Memory B cell (primary cell): ENCODE measurements at places on chromosomes 1 and 21.

- H3K27me3 ChIP-seq: no peaks in the 10 kb centered on the region
- peaks cover 1% of the 10 kb centered on the region for H3K36me3 ChIP-seq
- peak within 1 kb of the TSS; percentile 89 for H3K27ac ChIP-seq
These were observed at the start of gene RUNX1 for GRCh38 chr21:35048706-35049617. Gene RUNX1 (minus strand): TSS chr21:35049302.

DNA sequence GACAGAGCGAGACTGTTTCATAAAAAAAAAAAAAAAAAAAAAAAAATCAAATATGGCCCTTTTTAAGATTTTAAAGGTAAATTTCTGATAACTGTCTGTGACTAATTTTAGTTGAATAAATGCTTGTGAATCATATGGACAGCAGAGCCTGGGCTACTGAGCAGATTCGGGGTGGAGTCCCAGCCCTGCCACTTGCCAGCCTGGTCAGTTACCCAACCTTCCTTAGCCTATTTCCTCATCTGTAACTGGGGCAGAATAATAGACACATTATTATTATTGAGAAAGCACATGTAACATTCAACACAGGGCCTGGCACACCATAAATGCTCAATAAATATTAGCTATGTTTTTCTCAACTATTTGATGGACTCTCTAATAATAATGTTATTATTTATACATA is 11.2 kb upstream of the H3-3A start:
- DNase-seq: no peak
- no peak overlapping the region for H3K4me3 ChIP-seq
- peaks cover 15% of the 10 kb centered on the region for H3K36me3 ChIP-seq
- H3K27me3 ChIP-seq: no peaks in the 10 kb centered on the region

- H3K27ac ChIP-seq: no peak within 1 kb of the TSS
- peaks cover 14% of the 10 kb centered on the region for H3K27me3 ChIP-seq
- DNase-seq: no peak
- H3K4me3 ChIP-seq: no peak within 1 kb of the TSS
- H3K36me3 ChIP-seq: no peaks in the 10 kb centered on the region
These were observed at the start of gene C4BPA for GRCh38 chr1:207103892-207104373. Gene C4BPA (plus strand): TSS chr1:207104233. CDS start chr1:207113026, 8,793 bp downstream.

GRCh38 chr1:35470977-35471613 is 86.1 kb downstream of the KIAA0319L start:
- peaks cover 3% of the 10 kb centered on the region for H3K4me1 ChIP-seq
- H3K4me3 ChIP-seq: no peak overlapping the region
- H3K36me3 ChIP-seq: peaks cover 45% of the 10 kb centered on the region
- no peak for DNase-seq

GRCh38 chr21:43923391-43923790 is 58.4 kb downstream of the AGPAT3 start:
- no peaks in the 10 kb centered on the region for H3K27me3 ChIP-seq
- H3K4me3 ChIP-seq: no peak overlapping the region
- H3K4me1 ChIP-seq: peaks cover 24% of the 10 kb centered on the region
- H3K36me3 ChIP-seq: peaks cover 5% of the 10 kb centered on the region
- no peak overlapping the region for H3K27ac ChIP-seq

DNA sequence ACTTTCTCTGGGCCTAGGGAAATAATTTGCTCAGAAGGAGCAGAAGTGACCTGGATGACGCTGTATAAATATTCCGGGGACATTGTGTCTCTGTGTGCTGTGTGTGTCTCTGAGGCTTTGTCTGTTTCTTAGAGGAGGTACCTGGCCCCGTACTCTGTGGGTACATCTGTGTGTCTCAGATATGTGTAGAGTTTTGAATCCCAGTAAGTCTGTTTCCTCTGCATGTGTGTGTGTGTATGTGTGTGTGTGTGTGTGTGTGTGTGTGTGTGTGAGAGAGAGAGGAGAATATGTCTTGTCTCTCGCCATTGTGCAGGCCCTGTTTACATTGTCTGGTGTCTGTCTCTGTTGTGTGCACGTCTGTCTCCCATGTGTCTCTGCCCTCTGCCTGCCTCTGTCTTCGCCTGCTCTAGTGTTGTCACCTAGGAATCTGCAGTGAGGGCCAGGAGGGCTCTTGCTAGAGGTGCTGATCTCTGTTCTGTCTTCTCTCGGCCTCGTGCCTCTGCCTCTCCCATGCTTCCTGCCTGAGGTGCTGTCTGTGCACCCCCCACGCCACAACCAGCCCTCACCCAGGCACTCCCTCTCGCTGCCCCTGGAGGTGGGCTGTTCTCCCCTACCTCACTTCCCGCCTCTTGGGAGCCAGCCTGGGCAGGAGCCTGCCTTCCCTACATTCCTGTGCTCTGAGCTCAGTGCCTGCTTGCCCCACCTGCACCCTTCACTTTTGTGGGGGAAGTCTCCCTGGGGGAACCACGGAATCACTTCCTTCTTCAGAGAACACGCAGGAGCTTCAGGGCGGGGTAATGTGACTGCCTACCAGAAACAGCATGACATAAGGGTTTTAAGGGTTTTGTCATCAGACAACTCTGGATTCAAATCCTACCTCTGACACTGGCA is 5.9 kb downstream of the MAP7D1 start:
- peak overlapping the region; percentile 96 for H3K27ac ChIP-seq
- H3K4me3 ChIP-seq: peak overlapping the region; percentile 70
- peaks cover 56% of the 10 kb centered on the region for H3K4me1 ChIP-seq

- H3K27me3 ChIP-seq: no peaks in the 10 kb centered on the region
- no peak for DNase-seq
- no peak overlapping the region for H3K27ac ChIP-seq
- peaks cover 1% of the 10 kb centered on the region for H3K36me3 ChIP-seq
- H3K4me3 ChIP-seq: no peak overlapping the region
These were observed 28.0 kb upstream of the PLEKHG5 start for GRCh38 chr1:6519491-6519934.

GRCh38 chr1:171844381-171844780 is 3.1 kb downstream of the DNM3 start:
- no peak overlapping the region for H3K27ac ChIP-seq
- no peak overlapping the region for H3K4me3 ChIP-seq
- DNase-seq: no peak
- peaks cover 15% of the 10 kb centered on the region for H3K4me1 ChIP-seq
- H3K27me3 ChIP-seq: peaks cover 11% of the 10 kb centered on the region
- H3K36me3 ChIP-seq: no peaks in the 10 kb centered on the region

DNA sequence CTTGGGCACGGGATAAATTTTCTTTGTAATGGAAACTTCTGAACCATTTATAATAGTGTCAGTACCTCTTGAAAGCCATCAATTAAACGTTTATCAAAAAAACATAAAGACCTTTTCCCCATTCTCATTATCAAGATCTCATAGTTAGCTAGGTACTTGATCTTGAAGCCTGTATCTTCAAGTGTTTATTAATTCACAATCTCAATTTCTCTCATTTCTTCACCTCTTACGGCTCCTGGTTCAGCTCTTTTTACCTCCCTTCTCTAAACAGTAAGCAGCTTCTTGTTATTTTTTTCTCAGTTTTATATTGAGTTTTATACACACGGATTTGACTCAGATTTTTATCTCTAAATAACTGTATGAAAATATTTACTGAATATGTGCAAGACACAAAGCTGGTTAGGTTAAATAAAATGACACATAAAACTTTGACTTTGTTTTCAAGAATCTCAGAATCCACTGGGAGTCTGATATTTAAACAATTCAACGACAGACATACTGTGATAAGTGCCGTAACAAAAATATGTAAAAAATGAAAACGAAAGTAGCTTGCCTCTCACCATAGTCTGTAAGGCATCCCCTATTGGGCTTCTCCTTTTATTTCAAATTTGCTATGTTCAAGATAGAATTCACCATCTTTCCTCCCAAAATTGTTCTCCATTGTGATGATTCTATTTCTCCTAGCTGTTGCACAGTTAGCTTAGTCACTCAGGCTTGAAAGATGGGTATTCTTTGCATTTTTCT is 411.6 kb upstream of the ZRANB2 start:
- H3K27ac ChIP-seq: no peak overlapping the region
- H3K4me1 ChIP-seq: no peaks in the 10 kb centered on the region
- H3K4me3 ChIP-seq: no peak overlapping the region
- H3K27me3 ChIP-seq: no peaks in the 10 kb centered on the region
- no peaks in the 10 kb centered on the region for H3K36me3 ChIP-seq
- no peak for DNase-seq

GRCh38 chr1:163331116-163331515 is 9.4 kb downstream of the NUF2 start:
- no peak overlapping the region for H3K4me3 ChIP-seq
- no peak overlapping the region for H3K27ac ChIP-seq

DNA sequence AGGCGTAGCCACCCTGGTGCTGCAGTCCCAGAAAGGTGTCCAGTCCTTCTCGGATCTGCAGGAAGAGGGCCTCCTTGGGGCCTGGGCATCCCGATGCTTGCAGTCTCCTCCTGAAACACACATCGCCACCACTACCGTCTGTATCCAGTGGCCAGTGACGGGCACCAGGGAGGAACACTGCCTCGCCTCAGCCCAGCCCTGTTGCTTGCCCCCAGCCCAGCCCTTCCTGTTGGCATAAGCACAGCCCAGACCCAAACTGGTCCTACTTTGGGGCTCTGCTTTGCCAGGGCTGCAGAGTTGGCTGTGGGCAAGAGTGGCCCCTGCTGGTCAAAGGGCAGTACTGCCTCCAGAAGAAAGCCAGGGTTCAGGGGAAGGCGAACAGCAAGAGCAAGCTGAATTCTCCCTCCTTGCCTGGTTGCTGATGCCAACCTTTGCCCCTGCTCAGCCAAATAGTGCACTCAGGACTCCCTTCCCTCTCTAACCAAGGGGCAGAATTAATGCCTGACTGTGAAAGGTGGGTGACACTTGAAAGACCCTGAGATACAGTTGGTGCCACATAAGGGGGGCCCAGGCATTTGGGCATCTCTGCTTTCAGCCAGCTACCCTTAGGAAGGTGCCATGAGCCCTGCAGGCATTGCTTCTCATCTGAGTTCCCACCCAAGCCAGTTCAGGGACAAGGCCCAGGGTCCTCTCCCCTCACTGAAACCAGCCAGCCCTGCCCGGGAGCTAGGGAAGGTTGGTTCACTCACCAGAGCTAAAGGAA is 11.1 kb upstream of the ARHGEF2 start:
- peak overlapping the region; percentile 50 for H3K4me3 ChIP-seq
- no peak overlapping the region for H3K27ac ChIP-seq
- peak; percentile 89 for DNase-seq
- no peaks in the 10 kb centered on the region for H3K27me3 ChIP-seq
- H3K4me1 ChIP-seq: peaks cover 15% of the 10 kb centered on the region
- H3K36me3 ChIP-seq: no peaks in the 10 kb centered on the region

DNA sequence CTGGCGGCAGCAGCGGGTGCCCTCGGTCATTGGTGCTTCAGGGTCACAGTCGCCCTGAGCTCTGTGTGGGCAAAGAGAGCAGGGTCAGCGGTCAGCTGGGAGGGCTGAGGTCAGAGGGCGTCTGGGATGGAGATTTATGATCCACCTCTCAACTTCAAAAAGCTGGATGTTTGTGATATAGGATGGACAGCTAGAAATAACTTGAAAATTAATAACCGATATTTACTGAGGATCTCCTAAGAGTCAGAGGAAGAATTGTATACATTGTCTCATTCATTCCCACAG is 2.0 kb downstream of the LEFTY1 start:
- H3K4me1 ChIP-seq: peaks cover 11% of the 10 kb centered on the region
- no peak for DNase-seq
- no peaks in the 10 kb centered on the region for H3K36me3 ChIP-seq
- no peaks in the 10 kb centered on the region for H3K27me3 ChIP-seq
- H3K4me3 ChIP-seq: no peak overlapping the region

GRCh38 chr1:64973061-64973647 is 6.8 kb upstream of the JAK1 start:
- no peak overlapping the region for H3K4me3 ChIP-seq
- H3K27ac ChIP-seq: peak overlapping the region; percentile 19
- no peaks in the 10 kb centered on the region for H3K36me3 ChIP-seq
- peaks cover 8% of the 10 kb centered on the region for H3K4me1 ChIP-seq

DNA sequence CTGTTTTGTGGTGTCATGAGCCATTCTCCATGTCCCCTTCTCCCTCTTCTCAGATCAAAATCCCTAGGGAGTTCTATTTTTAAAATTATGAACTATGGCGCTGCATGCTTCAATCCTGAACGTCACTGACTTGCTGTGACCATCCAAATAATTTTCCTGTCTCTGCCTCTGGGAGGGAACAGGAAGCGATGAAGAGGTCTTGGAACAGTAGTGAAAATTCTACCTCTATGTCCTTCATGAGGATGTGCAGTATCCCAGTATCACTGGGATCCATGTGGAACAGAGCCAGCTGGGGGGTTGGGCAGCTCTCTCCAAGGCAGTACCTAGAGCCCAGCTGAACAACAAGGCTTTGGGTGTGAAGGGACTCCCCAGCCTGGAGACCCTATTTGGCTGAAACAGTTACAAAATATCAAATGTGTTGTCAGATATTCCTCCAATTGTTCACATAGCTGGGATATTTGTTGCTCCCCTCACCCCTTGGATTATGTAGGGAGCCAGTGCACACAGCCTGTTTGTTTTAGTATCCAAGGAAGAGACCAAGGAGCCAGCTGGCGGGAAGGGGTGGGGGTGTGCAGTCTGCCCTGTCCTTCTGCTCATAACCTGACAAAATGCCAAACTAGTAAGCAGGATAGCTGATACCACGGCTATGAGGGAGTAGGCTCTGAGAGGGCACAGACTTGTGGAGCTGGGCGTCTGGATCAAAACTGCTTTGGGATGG is 7.6 kb downstream of the DCLRE1B start:
- DNase-seq: no peak
- H3K36me3 ChIP-seq: peaks cover 18% of the 10 kb centered on the region
- peaks cover 9% of the 10 kb centered on the region for H3K4me1 ChIP-seq
- no peak overlapping the region for H3K4me3 ChIP-seq
- no peaks in the 10 kb centered on the region for H3K27me3 ChIP-seq
- no peak overlapping the region for H3K27ac ChIP-seq

DNA sequence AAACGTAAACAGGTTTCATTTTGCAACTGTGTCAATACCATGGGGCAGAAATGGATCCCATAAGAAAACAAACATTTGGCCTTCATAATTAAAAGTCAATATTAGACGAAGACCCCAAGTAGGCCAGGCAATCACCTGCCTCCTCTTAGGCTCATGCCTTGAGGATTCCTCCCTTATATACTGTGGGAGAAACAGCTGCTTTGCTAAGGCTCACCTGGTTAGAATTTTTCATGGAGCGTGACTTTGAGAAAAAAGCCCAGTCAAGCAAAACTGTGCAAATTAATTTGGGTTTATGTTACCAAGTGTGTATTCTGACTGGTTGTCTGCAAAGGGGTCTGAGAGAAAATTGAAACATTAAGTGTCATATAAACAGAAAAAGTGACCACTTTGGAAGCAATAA is 605.3 kb upstream of the USP24 start:
- H3K27ac ChIP-seq: no peak overlapping the region
- H3K36me3 ChIP-seq: no peaks in the 10 kb centered on the region
- H3K4me3 ChIP-seq: no peak overlapping the region
- no peak for DNase-seq
- H3K27me3 ChIP-seq: peaks cover 3% of the 10 kb centered on the region

GRCh38 chr1:176575991-176576390 is 113.0 kb downstream of the PAPPA2 start:
- H3K4me1 ChIP-seq: no peaks in the 10 kb centered on the region
- H3K27ac ChIP-seq: no peak overlapping the region
- H3K36me3 ChIP-seq: no peaks in the 10 kb centered on the region
- peaks cover 5% of the 10 kb centered on the region for H3K27me3 ChIP-seq
- H3K4me3 ChIP-seq: no peak overlapping the region
